ENCODE measurements at places on chromosomes 2 and 18.
A peak's percentile ranks its signal among the peaks of the same experiment; 100 is the strongest.

- peak; percentile 9 for DNase-seq
Measured at GRCh38 chr2:168912901-168913369, 11.8 kb downstream of the G6PC2 start.

DNA sequence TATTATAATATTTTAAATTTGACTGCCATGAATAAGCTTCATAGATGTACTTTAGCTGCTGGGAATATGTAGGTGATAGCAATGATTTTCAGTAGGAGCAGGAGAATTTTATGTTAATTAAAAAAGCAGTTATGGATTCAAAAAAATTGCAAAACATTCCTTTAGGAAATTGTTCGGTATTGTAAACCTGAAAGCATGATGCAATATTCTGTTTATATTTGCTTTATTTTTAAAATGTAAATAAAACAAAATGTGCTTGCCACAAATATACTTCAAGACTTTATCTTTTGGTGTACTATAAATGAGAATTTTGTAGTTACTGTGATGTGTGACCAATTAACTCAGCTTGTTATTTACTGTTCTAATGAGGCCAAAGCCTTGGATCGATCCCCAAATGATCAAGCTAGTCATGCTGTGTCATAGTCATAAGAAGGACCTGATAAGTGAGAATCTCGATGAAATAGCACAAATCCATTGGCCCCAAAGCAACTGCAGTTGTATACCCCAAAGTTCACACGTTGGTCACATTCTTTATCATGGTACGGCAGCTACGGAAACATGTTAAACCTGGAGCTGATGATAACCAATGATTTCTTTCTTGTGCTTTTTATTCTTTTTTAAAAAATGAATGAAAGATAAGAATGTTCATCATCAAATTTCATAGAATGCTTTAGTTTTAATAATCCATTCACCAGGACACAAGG lies 23.6 kb upstream of the ATIC start:
- DNase-seq: no peak

- DNase-seq: peak; percentile 69
Measured at GRCh38 chr2:8682719-8683667, 1.1 kb downstream of the ID2 start.

- no peak for DNase-seq
Measured at GRCh38 chr2:170587117-170587516, 128.0 kb upstream of the SP5 start.

GRCh38 chr2:16139663-16140615 lies 199.6 kb downstream of the MYCN start:
- DNase-seq: no peak

DNA sequence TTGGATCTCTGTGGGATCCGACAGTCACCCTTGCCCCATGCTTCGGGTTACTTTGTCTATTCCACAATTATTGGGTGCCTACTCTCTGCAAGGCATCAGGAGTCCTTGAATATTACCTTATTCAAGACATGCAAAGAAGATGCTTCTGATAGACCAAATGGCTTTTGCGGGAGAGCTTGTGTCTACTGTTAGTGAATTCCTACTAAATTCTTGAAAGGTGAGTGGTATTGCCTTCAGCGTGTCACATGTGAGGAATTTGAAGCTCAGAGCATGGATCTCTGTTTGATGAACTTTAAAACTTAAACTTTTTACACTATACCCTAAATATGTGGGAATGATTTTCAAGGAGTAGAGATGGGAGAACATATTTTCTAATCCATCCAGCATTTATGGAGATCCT lies 184.4 kb downstream of the LTBP1 start:
- DNase-seq: peak; percentile 42

GRCh38 chr18:54444319-54444914 lies 86.7 kb downstream of the C18orf54 start:
- DNase-seq: peak; percentile 45

- DNase-seq: peak; percentile 63
Measured at GRCh38 chr2:71720283-71720560, 266.9 kb downstream of the DYSF start.

DNA sequence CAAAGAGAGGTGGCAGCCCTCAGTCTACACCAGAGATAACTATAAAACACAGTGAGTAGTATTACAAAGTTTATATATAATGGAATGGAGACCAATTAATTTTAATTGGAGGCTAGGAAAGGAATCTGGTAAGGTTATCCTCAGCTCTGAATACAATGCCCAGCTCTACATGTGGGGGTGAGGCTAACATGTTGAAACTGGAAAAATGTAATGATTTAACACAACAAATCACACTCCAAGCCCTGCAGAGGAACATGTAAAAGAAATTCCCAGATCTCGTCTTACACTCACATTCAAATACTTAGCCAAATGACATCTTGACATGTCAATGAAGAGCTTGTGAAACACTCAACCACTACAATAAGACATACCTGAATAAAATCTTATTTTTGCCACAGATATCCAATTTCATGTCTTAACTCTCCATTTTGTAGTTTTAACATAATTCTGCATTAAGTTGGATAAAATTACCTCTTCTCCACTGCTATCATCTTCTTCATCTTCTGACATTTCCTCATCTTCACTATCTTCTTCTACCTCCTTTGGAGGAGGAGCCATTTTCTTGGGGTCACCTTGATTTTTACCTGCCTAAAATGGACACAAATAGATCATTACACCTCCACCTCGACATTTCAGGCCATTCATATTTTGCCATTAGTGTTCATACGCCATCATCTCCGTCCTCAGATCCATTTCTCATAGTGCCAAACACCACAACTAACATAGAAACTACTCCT lies 1.4 kb downstream of the NCL start:
- no peak for DNase-seq

- DNase-seq: no peak
Measured at GRCh38 chr2:121947674-121948073, 192.2 kb downstream of the TSN start.

GRCh38 chr2:223997938-223998337 lies 40.7 kb downstream of the MRPL44 start:
- peak; percentile 34 for DNase-seq

DNA sequence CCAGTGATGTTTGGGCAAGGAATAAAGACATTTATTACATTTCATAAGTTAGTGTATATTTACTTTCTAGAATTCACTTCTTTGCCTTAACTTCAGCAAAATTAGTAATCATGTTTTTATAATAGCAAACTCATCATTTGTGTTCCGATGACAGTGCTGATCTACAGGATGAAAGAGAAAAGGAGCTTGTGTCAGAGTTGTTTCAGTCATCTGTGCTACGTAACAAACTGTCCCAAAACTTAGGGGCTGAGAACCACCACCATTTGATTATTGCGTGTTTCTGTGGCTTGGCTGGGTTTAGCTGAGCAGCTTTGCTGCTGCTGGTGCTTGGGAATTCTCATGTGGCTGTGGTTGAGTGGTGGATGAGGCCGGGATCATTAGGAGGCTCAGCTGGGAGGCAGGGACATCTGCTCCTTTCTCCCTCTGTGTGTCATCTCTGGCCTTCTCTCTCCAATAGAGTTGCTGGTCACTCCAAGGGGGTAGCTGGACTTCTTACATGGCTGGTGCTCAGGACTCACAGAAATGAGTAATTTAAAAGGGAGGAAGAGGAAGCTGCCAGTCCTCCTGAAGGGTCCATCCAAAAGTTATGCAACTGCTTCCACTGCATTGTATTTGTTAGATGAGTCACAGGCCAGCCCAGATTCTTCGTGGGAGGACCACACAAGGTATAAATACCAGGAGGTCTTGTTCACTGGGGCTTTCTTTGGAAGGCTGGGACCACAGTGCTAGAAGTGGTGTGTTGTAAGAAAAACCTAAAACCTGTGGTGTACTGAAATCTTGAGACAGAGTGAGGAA lies 43.4 kb upstream of the HAAO start:
- DNase-seq: peak; percentile 100

- DNase-seq: no peak
Measured at GRCh38 chr2:168793596-168793995, 8.8 kb upstream of the NOSTRIN start.

GRCh38 chr18:10995550-10995949 lies 153.8 kb downstream of the PIEZO2 start:
- DNase-seq: no peak

- DNase-seq: no peak
Measured at GRCh38 chr2:109081374-109081773, 47.6 kb upstream of the SH3RF3 start.

DNA sequence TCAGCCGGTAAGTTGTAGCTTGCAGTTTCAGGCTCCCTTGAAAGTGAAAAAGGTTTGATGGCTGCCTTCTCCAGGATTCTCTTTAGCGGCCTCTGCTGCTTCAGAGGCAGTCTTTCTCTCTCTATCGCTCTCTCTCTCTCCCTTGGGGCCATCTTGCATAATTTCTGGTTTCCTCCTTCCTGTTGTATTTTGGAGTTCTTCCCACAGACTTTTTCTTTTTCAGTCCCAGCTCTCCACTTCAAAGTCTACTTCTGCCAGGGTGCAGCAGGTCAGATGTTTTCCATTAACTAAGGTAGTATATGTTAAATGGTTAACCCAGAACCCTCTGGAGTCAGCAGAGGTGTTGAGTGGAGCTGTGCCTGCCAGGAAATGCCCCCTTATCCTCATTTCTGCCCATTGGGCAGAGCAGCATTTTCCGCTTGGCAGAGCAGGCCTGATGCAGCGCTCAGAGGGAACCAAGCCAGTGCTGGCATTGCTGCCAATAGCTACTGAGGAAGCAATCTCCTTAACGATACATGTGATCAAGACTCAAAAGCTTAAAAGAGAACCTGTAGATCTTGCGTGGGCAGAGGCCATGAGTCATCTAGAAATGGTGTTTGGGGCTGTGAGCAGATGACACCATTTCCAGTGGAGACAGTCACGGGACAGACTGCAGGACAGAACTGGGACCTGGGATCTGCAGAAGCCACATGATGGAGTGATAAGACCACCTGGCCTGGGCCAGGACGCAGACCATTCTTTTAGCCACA lies 20.8 kb downstream of the DBI start:
- DNase-seq: peak; percentile 85

DNA sequence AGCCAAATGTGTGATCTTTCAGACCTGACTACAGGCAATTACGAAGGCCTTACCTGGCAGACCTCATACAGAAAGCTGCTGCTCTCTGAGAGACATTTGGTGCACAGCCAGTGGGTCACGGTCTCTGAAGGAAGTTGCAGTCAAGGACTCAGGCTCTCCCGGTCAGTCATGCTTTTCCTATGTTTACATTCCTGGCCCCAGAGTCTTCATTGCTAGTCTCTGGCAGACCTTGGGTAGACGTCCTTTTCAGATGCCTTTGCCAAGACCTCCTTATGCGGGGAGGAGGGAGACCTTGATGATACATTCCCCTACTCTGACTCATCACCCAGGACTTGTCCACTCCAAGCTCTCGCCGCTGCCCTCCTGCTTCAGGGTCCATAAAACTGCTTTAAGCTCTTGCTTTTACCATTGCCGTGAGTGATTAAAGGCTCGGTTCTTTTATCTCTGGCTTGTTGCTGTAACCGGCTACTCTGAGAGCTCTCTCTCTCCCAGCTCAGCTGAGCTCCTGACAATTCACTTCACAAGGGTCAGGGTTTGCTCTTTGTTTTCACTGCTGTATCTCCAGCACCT lies 62.0 kb upstream of the SLC35F5 start:
- DNase-seq: peak; percentile 100

GRCh38 chr18:35019933-35020332 lies 21.3 kb upstream of the MAPRE2 start:
- DNase-seq: no peak

GRCh38 chr2:64754570-64754969 lies 100.9 kb upstream of the SERTAD2 start:
- DNase-seq: no peak

GRCh38 chr2:170324640-170325046 lies 146.7 kb downstream of the MYO3B start:
- DNase-seq: peak; percentile 48

GRCh38 chr2:218217360-218218267 lies 625 bp downstream of the ARPC2 start:
- DNase-seq: peak; percentile 34

DNA sequence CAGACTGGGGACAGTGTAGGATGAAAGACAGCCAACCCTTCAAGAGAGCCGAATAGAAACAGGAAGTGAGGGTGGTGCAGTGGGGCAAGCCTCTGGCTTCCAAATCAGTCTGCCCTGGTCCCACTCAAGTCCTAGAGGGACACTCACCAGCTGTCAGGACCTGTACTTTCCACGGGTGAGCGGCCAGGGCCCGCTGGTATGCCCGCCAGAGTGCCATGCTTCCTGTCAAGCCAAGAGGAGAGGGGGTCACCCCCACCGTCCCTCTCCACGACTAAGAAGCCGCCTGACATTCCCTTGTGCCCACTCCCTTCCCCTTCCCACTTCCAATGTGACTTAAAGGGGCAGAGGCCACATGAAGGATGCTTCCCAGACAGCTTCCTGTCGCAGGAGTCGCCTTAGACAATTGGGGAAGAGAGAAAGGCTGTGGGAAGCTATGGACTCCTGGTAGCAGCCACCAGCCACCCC lies 564 bp downstream of the MPV17 start:
- DNase-seq: peak; percentile 17

GRCh38 chr18:59459369-59460071 lies 100.5 kb upstream of the LMAN1 start:
- DNase-seq: peak; percentile 81

DNA sequence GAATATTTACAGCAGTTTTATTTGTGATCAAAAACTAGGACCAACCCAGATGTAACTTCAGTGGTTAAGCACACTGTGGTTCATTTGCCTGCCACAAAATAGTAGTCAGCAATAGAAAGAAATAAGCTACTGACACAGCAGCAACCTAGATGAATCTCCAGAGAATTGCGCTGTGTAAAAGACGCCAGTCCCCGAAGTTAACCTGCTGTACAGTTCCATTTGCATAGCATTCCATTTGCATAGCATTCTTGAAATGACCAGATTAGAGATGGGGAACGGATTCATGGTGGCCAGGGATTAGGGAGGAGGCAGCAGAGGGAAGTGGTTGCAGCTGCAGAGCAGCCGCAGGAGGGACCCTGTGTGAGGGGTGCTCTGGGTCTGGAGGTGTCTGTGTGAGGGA lies 39.3 kb upstream of the NFATC1 start:
- DNase-seq: no peak

DNA sequence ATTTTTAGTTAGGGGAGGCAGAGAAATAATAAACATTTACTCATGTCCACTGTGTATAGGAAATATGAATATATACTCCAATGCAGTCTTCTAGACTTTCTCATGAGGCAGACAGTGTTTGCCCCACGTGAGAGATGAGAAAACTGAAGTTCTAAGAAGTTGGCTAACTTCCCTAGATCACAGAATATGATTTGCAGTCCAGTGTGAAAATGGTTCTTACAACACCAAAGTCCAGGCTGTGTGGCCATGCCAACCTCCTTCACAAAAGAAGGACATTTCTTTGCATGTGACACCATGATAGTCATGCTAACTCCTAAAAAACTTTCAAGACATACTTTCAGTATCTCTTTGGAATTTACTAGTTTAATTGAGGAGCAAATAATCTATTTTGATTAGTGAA lies 143.7 kb downstream of the IRS1 start:
- DNase-seq: peak; percentile 74

DNA sequence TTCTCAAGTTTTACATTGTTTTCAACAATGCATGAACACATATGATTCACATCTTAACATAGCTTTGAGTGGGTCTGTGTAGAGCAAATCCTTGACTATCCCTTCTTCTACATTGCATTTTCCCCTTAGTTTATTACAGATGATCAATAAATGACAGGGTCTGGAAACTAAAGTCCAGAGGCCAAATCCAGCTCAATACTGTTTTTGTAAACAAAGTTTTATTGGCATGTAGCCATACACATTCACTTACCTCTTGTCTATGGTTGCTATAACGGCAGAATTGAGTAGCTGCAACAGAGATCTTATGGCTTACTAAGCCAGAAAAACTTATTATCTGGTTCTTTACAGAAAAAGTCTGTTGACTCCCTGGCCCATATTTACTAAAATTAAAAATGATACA lies 12.8 kb downstream of the FANCL start:
- no peak for DNase-seq

GRCh38 chr18:25080211-25080610 lies 271.8 kb downstream of the ZNF521 start:
- DNase-seq: no peak

GRCh38 chr2:70647873-70648481 lies 94.4 kb upstream of the TGFA start:
- DNase-seq: peak; percentile 56
